AG09309 (cell line): ENCODE measurements at places on chromosomes 16 and 17.

DNA sequence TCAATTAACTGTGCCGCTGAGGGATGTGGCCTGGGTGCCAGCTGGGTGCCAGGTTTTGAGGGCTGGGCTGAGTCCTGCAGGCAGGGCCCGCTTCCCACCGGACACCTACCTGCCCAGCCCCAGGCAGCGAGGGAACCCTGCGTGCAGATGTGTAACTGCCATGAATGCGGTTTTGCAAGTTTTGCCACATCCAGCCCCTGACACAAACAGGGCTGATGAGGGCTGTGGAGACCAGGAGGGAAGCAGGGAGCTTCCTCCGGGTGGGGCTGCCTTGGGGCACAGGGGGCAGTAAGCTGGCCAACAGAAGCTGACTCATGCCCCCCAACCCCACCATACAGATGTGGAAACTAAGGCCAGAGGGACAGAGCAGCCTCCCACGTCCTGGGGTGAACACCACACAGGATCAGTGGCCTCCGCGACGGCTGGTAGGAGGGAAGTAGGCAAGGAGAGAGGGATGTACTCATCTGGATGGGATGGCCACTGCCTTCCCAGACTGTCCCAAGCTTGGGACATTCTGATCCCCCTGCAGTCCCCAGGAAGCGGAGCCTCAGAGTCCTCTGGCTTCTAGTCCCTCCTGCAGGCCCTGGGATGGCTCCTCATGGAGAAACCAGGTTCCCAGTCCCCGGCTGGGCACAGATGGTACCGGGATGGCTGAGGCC is 1.6 kb downstream of the UBALD1 start:
- DNase-seq = no peak

DNA sequence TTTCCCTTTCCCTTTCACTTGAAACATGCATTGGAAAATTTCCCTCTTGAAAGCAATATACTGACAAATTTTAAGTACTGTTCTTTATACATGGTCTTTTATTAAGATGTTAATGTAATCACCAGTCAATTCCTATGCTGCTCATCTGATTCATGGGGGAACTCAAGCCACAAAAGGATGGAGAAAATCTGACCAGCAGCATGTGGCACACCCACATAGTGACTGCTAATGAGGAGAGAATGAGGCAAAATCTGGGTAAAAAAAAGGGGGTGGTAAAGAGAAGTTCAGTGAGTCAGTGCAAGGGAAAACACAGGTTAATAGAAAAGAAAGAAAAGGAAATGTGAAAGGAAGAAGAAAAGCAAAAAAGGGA is 11.3 kb downstream of the RFFL start:
- DNase-seq = no peak

- DNase-seq = no peak
Observed at GRCh38 chr17:73230088-73230487, 31.6 kb downstream of the CPSF4L start.

GRCh38 chr16:65196420-65197075 is 74.7 kb upstream of the CDH11 start:
- no peak for DNase-seq

DNA sequence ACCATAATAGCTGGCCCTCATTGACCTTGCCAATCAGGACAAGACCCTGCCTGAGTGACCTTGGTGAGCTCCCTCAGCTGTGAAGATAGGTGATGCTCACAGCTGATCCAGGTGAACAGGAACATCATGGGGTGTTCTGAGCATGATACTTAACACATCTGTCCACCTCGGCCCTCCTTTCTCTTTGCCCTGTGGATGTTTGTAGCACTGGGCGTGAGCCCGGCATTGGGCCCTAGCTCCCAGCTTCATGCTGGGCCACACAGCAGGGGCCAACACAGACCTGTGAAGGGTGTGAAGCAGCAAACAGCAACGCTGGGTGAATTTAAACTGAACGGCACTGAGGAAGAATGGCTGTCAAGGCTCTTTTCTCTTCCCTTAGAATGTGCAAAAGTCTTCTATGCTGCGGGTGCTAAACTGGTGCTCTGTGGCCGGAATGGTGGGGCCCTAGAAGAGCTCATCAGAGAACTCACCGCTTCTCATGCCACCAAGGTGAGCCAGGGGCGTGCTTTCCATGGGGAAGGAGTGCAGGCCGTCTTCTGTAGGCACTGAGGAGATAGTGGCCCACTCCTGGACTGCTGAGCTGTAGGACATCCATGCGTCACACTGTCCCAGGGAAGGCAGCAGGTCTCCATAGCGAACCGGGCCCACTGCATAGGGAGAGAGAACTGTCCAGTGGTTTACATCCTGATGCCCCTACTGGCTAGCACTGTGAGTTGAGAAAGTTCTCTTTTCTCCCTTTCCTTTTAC is 35.9 kb downstream of the TMEM11 start:
- DNase-seq = no peak

DNA sequence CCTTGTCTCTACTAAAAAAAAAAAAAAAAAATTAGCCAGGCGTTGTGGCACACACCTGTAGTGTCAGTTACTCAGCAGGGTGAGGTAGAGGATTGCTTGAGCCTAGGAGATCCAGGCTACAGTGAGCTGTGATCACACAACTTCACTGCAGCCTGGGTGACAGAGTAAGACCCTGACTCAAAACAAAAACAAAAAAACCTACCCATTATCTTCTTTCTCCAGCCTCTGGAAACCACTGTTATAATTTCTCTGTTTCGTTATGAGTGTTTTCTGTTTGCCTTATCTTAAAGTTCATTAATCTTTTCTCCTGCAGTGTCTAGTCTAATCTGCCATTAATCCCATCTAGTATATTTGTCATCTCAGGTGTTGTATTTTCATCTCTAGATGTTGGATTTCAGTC is 18.6 kb upstream of the CLTC start:
- no peak for DNase-seq

- no peak for DNase-seq
Observed at GRCh38 chr16:27722892-27723450, 173.0 kb downstream of the KATNIP start.

GRCh38 chr17:5823219-5823618 is 238.9 kb upstream of the NLRP1 start:
- no peak for DNase-seq

- peak; percentile 70 for DNase-seq
Observed at GRCh38 chr17:56918916-56919315, 5.1 kb upstream of the TRIM25 start.

GRCh38 chr16:73056448-73056847 is 8.5 kb upstream of the ZFHX3 start:
- no peak for DNase-seq

DNA sequence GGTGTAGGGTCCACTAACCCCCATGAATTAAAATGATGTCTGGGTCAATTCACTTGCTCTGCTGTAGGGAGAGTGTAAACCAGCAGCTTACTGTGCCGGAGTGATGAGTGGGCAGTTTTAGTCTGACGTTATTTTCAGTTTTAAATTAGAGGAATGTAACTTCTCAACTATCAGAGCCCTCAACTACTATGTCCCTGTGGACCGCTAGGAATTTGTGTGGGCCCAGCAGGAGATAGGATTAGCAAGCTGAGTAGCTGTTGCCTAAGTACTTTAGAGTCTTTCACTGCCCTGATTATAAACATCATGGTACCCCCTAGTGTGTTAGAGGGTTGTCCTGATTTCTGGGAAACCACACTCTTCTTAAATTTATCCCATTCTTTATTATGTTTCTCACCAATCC is 11.4 kb downstream of the MARVELD3 start:
- DNase-seq = peak; percentile 83

GRCh38 chr17:72388765-72389473 is 268.1 kb downstream of the SOX9 start:
- DNase-seq = no peak

GRCh38 chr17:67165201-67165600 is 79.8 kb downstream of the HELZ start:
- DNase-seq = no peak

GRCh38 chr16:30063893-30064728 is 1.4 kb upstream of the ALDOA start:
- no peak for DNase-seq

DNA sequence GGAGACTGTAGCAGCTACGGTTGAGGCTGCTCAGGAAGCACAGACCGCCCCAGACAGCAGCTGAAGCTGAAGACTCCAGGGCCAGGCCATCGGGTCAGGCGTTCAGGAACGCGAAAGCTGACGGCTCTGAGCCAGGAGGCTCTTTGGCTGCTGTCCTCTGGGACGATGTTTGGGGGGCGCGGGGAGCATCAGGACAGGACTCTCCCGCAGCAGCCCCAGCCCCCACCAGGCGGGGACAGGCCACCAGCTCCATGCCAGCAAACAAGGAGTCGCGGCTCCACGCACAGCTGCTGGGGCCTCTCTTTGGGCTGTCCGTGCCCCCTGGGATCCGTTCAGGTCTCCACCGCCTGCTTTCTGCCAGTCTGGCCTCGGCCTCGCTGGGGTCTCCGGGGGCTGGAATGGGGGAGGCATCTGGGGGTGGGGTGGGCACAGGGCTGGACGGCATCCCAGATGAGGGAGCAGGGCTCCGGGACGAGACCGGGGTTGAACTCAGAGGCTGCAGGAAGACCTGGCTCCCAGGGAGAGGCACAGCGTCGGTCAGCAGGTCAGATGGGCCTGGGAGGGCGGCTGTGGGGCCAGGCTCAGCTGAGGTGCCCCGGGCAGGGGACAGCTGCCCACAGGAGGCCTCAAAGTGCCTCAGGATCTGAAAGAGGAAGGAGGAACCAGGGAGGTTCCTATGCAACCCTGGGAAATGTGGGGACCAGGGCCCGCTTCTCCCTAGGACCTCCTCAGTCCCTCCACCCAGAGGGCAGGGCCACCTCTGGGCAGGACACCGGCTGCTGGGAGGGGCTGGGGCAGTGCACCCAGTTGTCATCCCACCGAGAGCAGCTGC is 6.3 kb upstream of the CEP131 start:
- no peak for DNase-seq

DNA sequence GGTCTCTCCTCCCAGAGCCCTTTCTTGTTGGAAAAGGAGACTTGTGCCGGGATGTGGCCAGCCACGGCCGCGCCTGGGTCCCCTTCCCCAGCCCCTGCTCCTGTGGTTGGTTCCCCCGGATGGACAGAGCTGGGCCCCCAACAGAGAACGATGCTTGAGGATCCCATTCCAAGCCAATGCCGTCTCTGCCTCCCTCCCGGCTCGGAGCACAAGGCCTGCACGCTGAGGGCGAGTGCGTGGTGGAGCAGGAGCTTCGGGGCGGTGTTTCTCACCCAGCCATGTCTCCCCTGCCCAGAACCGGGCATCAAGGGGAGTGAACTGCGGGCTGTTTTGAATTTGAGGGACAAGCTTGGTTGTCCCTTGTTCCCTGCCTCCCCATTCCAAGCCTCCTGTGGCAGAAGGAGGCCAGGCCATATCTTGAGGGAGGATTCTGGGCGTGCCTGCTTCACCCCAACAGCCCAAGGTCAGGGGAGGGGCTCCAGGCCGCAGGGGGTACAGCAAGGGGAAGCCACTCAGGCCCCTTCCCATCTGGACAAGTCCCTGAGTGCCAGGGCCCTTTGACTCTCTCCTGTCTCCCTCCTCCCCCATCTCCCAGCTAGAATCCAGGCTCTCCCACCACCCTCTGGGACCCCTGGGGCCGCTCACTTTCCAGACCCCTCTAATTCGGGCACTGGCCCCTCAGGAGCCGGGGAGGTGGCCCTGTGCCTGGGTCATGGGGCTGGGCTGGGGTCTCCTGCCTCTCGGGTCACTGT is 43.6 kb downstream of the SOCS3 start:
- no peak for DNase-seq

DNA sequence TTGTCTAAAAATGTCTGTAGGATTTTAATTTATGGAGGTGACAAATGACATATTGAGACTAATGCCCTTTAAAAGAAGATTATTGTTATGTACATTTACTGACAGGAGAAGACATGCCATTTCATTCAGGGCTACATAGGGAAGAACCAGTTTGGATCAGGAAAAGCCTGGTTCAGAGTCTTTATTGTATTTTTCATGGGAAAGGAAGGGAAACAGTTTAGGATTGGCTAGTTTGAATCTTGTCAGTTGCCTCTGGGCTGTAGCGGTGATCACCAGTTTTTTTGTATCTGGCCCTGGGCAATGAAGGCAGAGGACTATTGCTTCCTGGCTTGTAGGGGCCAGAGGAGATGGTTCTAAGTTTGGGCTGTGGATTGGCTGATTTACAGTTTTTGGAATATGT is 31.8 kb downstream of the NSRP1 start:
- DNase-seq = no peak

DNA sequence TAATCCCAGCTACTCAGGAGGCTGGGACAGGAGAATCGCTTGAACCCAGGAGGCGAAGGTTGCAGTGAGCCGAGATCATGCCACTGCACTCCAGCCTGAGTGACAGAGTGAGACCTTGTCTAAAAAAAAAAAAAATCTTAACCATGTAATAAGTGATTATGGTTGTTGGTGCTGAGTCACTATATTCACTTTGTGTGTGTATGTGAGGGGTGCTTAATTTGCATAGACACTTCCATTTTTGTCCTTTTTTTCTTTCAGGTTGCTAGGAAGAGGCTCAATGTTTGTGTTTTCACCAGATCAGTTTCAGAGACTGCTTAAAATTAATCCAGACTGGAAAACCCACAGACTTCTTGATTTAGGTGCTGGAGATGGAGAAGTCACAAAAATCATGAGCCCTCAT is 18.2 kb downstream of the METTL9 start:
- no peak for DNase-seq

DNA sequence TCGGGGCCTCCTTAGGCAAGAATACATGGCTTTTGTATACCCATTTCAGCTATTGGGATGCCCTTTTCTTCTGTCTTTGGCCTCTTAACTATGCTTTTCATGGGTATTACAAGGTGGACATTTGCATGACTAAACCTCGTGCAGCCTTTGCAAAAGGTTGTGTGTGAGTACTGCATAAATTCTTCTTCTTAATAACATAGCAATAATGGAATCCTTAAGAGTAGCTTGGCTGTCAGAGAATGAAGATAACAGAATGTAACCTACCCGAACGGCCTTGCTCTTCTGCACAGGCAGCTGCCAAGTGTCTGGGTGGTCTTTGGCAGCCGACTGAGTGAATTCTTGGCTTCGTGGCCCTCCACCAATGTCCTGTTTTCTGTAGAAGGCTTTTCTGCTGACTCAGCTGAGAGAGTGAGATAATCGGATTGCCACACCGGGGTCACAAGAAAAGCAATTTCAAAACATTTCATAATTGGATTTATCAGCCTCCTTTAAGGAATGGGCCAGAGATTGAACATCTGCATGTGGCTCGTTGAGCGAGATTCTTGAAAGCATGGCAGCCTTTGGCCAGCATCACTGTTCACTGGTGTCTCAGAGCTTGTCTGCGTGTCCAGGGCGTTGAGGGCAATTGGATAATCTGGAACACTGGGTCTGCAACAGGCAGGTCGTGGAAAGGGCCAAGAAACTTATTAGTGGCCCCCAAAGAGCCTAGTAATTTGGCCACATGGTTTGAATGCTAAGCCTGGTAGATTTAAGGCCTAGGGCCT is 13.4 kb downstream of the IRF8 start:
- no peak for DNase-seq

GRCh38 chr16:22369221-22369811 is 5.1 kb downstream of the CDR2 start:
- DNase-seq = no peak

DNA sequence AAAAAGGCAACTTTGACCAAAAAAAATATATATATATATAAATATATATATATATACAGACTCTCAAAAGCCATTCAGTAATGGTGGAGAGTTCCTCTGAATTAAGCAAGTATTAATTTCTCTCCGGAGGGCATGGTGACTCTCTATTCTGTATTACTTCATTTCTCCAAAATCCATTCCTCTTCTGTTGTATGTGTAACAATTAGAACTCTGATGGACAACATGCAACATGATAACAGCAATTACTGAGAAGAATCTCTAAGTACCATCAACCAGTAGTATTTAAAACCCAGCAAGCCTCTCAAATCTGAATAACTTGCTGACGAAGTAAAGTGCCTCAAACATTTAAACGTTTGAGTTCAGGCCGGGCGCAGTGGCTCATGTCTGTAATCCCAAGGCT is 2.3 kb downstream of the GRB2 start:
- DNase-seq = no peak

- DNase-seq = no peak
Observed at GRCh38 chr17:73358668-73359067, 46.9 kb upstream of the CDC42EP4 start.
